ENCODE measurements at places on chromosomes 4 and X.
A peak's percentile ranks its signal among the peaks of the same experiment; 100 is the strongest.

DNA sequence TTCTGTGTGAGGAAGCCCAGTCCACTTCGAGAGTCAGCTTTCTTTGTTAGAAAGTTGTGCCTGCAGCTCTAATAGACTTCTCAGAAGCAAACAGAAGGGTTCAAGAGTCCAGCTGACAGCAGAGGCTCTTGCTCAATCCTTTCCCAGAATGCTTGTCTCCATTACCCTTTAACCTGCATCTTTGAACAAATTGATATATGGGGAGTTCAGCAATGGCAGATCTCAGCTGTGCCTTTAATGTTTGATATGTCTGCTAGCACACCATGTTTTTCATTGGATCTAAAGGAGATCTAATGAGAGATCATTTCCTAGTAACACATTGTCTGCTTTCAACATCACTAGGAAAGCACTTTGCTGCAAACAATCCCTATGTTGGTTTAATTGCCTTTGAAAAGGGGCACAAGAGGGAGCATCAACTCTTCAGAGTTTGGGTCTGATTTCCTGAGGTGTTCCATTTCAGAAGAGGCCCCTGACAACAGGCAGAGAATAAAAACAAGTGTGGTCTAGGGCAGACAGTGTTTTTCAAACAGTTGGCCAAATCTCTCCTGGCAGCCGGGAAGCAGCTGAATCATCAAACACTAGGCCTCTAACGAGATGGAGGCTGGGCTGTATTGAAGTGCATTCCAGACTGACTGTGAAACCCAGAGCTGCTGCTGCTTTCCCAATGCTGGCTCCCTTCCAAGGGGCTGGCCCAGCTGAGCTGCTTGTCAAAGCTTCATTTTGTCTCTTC lies 55.5 kb downstream of the LUZP4 start:
- H3K4me3 ChIP-seq, result no peak overlapping the region
- no peaks in the 10 kb centered on the region for H3K27me3 ChIP-seq
- DNase-seq, result peak; percentile 93
- peak overlapping the region; percentile 95 for H3K27ac ChIP-seq
- no peaks in the 10 kb centered on the region for H3K36me3 ChIP-seq
- H3K4me1 ChIP-seq, result peaks cover 16% of the 10 kb centered on the region

GRCh38 chrX:46559062-46559461 lies 13.8 kb upstream of the ZNF674 start:
- DNase-seq, result no peak
- no peak overlapping the region for H3K27ac ChIP-seq
- H3K4me1 ChIP-seq, result no peaks in the 10 kb centered on the region
- no peaks in the 10 kb centered on the region for H3K36me3 ChIP-seq
- no peaks in the 10 kb centered on the region for H3K27me3 ChIP-seq

- H3K27ac ChIP-seq, result no peak overlapping the region
- H3K36me3 ChIP-seq, result peaks cover 6% of the 10 kb centered on the region
- no peak for DNase-seq
- no peaks in the 10 kb centered on the region for H3K4me1 ChIP-seq
Observed at GRCh38 chr4:1992468-1993168, 16.2 kb downstream of the NELFA start.

GRCh38 chr4:10951306-10951705 lies 266.7 kb upstream of the CLNK start:
- DNase-seq, result no peak
- H3K27me3 ChIP-seq, result no peaks in the 10 kb centered on the region
- H3K27ac ChIP-seq, result no peak overlapping the region
- H3K4me1 ChIP-seq, result no peaks in the 10 kb centered on the region
- H3K4me3 ChIP-seq, result no peak overlapping the region
- no peaks in the 10 kb centered on the region for H3K36me3 ChIP-seq

DNA sequence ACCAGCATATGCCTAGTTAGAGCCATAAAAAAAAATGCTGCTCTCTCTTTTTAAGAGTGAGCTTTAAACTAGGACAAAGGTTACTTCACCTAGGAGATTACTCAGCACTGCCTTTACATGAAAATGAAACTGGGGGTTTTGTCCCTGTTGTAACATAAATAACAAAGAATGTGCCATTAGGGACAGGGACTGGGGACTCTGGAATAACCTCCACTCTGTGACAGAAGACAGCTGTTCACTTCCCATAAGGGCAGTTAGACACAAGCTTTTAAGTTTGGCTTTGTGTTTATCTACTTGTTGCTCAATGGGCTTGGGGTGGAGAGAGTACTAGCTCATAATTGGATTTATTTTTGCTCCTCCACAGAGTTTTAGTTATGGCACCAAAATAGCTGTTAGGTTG lies 11.9 kb downstream of the ENPEP start:
- H3K4me1 ChIP-seq, result peaks cover 34% of the 10 kb centered on the region
- no peak overlapping the region for H3K27ac ChIP-seq
- H3K4me3 ChIP-seq, result no peak overlapping the region
- DNase-seq, result peak; percentile 33

DNA sequence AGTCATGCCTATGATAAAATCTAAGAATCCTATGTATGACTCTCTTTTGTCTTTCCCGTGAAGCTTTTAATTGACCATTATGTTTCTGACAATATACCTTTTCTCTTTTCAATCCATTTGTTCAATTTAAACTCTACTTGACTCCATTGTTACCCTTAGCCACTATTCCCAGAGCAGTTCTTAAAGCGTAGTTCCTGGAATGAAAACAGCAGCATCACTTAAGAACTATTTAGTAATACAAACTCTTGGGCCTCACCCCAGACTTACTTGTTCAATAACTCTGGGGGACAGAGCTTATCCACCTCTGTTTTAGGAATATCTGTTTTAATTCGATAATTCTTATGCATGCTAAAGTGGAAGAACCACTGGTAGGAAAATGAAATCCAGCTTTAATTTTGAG lies 358.4 kb downstream of the PRR32 start:
- no peak for DNase-seq
- H3K27me3 ChIP-seq, result no peaks in the 10 kb centered on the region
- no peak overlapping the region for H3K27ac ChIP-seq
- no peaks in the 10 kb centered on the region for H3K36me3 ChIP-seq
- H3K4me3 ChIP-seq, result no peak overlapping the region

DNA sequence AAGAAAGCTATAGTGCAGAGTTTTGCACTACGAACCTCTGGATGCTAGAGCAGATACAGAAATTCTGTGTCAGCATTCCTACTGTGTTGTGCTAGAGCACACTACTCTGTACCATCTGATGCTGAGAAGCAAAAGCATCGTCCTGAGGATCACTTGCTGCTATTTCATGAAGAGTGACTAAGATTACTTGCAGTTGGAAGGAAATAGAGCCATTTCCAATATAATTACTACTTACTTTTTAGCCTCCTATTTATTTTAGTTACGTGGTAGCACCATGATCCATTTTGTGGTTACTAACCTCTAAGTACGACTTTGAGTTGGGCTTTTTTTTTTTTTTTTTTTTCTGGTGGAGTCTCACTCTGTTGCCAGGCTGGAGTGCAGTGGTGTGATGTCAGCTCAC lies 226.7 kb downstream of the PALLD start:
- no peak for DNase-seq
- peaks cover 24% of the 10 kb centered on the region for H3K4me1 ChIP-seq
- H3K36me3 ChIP-seq, result no peaks in the 10 kb centered on the region
- H3K27me3 ChIP-seq, result no peaks in the 10 kb centered on the region

- H3K27me3 ChIP-seq, result no peaks in the 10 kb centered on the region
- no peak overlapping the region for H3K4me3 ChIP-seq
- H3K4me1 ChIP-seq, result peaks cover 13% of the 10 kb centered on the region
- peak overlapping the region; percentile 86 for H3K27ac ChIP-seq
Observed at GRCh38 chr4:1250527-1250812, 1.5 kb upstream of the CTBP1 start.

- H3K27ac ChIP-seq, result no peak overlapping the region
- H3K36me3 ChIP-seq, result no peaks in the 10 kb centered on the region
- H3K27me3 ChIP-seq, result no peaks in the 10 kb centered on the region
- no peak overlapping the region for H3K4me3 ChIP-seq
- no peak for DNase-seq
Observed at GRCh38 chr4:71635139-71635748, 148.6 kb downstream of the GC start.
